A172 (cell line): ENCODE measurements at places on chromosomes 6 and 20. TPM values are rescaled to one million over a fixed set of nuclear protein-coding genes. Genes with fewer than 3 reads are reported as not detected.

Gene TCP11
- not detected in 2 replicates for total RNA-seq

Gene ZGPAT
- 29.8 and 33.2 TPM in 2 replicates for total RNA-seq

Gene TRIM40
- total RNA-seq = not detected in 2 replicates

GRCh38 chr6:144334150-144334708, 49.1 kb downstream of the UTRN start:
- DNase-seq = no peak

DNA sequence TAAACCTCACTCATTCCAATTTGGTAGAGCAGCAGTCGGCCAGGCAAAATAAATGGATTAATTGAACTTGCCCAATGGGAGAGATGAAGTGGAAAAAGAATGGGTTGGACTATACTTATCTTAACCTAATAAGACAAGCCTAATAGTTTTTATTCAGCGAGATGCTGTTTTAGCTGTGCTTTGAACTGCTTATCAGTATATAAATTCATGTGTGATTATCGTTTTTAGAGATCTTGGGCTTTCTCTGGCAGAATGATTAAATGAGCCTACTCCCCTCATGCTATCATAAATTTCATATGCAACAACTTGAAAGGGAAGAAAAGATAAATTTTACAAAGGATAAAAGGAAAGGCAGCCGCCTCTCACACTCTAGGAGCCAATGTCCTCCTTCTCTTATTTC, 59.8 kb downstream of the SNAP25 start:
- DNase-seq = no peak

- peak; percentile 21 for DNase-seq
These were observed 538 bp upstream of the GRM1 start for GRCh38 chr6:146028252-146028795.

DNA sequence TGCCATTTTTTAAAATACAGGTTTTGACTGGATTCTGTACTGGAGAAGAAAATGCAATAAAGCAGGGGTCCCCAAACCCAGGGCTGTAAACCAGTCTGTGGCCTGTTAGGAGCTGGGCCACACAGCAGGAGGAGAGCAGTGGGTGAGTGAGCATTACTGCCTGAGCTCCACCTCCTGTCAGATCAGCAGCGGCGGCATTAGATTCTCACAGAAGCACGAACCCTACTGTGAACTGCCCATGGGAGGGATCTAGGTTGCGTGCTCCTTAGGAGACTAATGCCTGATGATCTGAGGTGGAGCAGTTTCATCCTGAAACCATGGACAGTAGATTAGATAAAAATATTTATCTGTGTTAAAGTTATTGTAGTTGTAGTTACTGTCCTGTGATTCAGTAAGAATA, 21.1 kb upstream of the FBXO9 start:
- peak; percentile 68 for DNase-seq

GRCh38 chr20:10074513-10074912, 39.7 kb downstream of the ANKEF1 start:
- peak; percentile 91 for DNase-seq

- DNase-seq = peak; percentile 46
These were observed 31.0 kb downstream of the KCNQ2 start for GRCh38 chr20:63441136-63442099.

GRCh38 chr6:166905013-166905412, 51.3 kb downstream of the RNASET2 start:
- DNase-seq = no peak

- peak; percentile 41 for DNase-seq
These were observed 34.5 kb downstream of the DLGAP4 start for GRCh38 chr20:36340593-36340990.

GRCh38 chr20:14764511-14765369, 427.3 kb upstream of the FLRT3 start:
- no peak for DNase-seq

- DNase-seq = no peak
These were observed 37.0 kb upstream of the MCUR1 start for GRCh38 chr6:13851330-13851729.
